Daoy (cell line): ENCODE measurements at places on chromosomes 11 and 22.

DNA sequence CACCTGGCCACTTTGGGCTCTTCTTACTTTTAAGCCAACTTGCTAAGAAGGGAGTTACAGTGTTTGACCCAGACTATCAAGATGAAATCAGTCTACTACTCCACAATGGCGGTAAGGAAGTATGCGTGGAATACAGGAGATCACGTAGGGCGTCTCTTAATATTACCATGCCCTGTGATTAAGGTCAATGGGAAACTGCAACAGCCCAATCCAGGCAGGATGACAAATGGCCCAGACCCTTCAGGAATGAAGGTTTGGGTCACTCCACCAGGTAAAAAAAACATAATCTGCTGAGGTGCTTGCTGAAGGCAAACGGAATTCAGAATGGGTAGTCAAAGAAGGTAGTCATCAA, 1.0 kb upstream of the YPEL4 start:
- no peak for DNase-seq

GRCh38 chr11:27524155-27524554, 17.6 kb upstream of the LIN7C start:
- peak; percentile 57 for DNase-seq

GRCh38 chr22:28992565-28993356, 68.9 kb downstream of the C22orf31 start:
- no peak for DNase-seq

DNA sequence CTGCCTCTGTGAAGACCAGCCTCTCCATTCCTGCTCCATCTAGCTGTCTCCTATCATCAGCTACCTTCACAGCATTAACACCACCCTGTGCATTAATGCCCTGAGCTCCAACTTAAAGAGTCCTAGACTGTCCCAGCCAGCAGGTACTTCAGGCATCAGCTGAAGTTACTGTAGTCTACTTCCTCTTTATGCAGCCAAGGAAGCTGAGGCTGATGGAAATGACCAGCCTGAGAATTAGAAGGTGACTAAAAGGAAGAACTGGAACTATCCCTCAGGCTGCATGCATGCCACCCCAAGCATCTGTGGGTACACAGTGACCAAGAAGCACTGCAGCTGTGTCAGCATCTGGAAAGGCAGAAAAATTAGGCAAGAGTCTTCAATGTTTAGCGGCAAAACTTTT, 28.2 kb downstream of the MS4A10 start:
- DNase-seq: no peak

DNA sequence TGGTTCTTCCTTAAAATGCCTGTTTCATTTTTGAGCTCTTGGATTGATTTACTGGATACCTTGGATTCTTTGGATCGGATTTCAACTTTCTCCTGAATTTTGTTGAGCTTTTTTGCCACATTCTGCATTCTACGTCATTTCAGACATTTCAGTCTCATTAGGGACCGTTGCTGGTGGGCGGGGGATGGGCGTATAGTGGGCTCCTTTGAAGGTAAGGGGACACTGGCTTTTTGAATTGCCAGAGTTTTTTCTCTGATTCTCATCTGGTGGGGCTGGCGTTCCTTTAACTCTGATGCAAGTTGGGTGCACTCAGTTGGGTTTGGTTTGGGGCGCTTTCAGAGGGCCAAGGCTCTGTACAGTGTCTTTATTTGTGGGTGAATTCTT, 216.5 kb downstream of the DYNC2H1 start:
- no peak for DNase-seq

- no peak for DNase-seq
Observed at GRCh38 chr11:66219846-66220565, 48.4 kb upstream of the RAB1B start.

DNA sequence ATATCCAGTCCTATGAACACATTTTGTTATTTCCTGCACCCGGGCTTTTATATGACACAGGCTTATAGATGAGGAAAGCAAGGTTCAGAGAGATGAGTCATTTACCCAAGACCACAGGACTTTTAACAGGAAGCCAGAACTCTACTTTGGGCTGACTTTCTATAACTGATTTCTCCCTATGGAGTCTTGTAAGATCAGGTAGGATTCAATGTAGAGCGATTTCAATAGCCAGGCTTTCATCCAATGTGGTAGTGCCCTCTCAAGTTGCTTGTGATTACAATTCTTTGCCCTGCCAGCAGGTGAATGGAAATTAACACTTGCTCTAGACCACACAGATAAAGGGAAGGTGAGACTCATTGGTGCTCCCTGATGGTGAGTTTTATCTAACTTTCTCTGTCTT, 378.3 kb downstream of the INSC start:
- peak; percentile 63 for DNase-seq

GRCh38 chr22:30920407-30920806, 48.2 kb downstream of the MORC2 start:
- DNase-seq: peak; percentile 71

DNA sequence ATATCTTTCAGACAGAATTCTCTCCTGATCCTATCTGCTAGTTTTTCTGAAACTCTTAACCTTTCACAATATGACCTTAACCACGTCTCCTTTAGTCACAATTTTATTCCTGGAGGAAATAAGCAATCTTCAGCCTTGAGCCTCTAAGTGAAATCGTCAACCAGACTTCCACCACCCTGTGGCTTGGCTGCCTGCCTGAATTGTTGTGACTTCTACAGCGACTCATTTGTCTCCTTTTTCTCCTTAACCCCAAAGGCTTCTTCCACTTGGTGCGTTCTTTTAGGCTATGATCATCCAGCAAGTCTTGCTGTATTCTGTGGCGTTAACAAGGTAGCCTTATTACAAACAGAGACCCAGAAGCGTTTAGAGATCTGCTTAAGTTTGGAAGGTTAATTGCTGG, 535.1 kb upstream of the ARHGAP42 start:
- no peak for DNase-seq

DNA sequence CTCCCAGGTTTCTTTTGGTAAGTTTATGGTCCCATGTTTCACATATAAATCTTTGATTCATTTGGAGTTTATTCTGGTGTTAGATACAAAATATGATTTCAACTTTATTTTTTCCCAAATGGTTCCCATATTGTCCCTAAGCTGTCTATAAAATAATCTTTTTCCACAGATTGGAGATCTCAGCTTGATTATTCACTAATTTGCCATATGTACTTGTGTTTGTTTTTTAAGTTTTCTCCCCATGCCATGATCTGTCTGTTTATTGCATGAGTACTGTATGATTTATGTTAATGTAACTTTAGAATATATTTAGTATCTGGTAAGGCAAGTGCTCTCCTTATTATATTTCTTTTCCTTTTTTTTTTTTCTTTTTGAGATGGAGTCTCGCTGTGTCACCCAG, 19.9 kb upstream of the CLMP start:
- DNase-seq: no peak

- DNase-seq: no peak
Observed at GRCh38 chr11:65121447-65121864, 478 bp downstream of the FAU start.

DNA sequence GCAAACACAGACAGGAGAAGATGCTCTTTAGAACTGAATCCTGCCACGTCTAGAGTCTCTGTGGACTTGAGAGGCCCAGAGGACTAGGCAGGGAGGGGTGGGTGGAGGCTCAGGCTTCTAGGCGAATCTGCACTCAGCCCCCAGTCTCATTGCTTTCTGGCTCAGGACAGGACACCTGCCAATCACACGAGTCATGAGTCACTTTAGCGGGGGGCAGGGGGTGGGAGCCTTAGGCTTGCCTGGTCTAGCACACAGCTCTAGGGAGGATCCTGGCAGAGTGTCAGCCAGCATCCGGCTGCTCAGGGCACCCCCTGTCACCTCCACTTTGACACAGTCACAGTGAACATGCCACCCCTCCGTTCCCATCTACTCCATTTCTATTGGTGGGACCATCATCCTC, 167.7 kb downstream of the CEP164 start:
- DNase-seq: no peak

DNA sequence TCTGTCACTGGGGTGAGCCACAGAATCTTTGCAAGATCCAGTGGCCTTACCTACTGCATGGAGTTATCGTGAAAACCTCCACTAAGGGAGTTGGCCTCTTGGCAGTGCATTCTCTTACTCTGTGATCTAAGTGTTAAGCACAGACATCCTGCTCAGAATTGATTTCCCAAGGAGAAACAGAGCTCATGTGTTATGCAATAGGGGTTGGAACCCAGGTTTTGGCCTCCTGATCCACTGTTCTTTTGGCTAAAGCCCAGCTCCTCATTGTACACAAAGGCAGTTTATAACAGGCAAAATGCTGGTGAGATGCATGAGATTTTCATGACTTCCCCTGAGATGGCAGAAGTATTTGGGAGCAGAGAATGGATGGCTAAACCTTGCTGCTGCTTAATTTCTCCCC, 11.8 kb downstream of the DTX4 start:
- DNase-seq: no peak

DNA sequence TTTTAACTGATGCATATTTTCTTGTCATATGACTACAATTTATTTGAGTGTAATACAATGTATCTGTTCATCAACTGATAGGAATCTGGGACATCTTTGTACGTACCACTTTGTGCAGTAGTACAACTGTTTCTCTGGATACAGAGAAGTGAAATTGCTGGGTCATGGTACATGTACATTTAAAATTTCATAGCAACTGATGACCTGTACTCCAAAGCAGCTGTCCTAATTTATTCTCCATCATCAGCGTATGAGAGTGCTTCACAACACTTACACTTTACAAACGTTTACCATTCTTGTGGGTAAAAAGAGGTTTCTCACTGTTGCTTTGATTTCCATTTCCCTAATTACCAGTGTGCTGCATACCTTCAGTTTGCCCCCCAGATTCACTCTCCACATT, 552.8 kb upstream of the CADM1 start:
- DNase-seq: no peak

- peak; percentile 14 for DNase-seq
Observed at GRCh38 chr11:125950696-125951651, 5.1 kb downstream of the VSIG10L2 start.

GRCh38 chr11:12050470-12051286, 42.3 kb upstream of the DKK3 start:
- DNase-seq: no peak

DNA sequence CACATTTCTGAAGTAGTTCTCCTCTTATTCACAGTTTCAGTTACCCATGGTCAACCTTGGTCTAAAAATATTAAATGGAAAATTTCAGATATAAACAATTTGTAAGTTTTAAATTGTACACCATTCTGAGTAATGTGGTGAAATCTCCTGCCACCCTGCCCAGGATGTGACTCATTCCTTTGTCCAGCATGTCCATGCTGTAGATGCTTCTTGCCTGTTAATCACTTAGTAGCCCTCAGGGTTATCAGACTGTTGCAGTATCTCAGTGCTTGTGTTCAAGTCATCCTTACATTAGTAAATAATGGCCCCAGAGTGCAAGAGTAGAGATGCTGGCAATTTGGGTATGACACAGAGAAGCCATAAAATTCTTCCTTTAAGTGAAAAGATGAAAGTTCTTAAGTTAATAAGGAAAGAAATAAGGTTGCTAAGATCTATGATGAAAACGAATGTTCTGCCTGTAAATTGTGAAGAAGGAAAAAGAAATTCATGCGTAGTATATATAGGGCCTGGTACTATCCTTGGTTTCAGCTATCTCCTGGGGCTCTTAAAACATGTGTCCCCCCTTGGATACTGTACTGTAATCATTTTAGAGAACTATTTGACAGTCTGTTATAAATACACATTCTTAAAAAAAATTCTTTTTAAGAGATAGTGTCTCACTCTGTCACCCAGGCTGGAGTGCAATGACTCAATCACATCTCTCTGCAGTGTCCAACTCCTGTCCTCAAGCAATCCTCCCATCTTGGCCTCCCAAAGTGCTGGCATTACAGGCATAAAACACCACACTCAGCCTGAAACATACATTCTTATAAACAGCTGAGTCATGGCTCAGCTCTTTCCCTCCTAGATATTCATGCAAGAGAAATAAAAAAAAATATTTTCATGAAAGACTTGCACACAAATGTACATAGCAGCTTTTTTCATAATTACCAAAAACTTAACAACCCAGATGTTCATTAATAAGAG, 31.3 kb downstream of the MTNR1B start:
- peak; percentile 39 for DNase-seq

DNA sequence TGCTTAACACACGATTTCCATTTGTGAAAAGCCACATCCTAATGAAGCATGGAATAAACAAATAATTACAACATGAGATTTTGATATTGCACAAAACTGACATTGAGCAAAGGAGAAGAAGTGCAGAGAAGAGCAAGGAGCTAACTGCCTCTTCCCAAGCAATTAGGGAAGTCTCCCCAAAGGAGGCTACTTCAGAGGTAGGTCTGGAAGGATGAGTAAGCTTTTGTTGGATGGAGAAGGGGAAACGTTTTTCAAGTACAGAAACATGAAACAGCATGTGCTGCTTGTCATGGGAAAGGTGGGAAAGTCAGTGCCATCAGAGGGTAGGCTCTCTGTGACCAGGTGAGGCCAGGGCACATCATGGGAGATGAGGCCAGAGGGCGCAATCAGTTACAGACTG, 132.2 kb upstream of the SESN3 start:
- no peak for DNase-seq

DNA sequence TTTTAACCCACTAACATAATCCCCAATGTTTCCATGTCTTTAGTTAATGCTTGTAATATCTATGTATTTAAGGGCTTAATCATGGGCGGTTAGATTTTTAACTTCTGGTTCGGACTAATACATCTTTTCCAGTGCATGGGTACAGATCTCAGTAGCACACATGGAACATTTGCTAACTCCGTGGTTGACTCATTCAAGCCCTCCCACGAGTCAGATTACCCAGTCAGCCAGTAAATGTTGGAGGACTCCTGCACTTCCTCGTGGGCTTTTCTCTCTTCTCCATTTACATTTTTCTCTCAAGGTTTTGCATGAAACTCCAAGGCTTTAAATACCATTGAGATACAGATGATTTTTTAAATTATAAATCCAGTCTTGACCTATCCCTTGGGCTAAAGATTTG, 313.9 kb downstream of the ST3GAL4 start:
- DNase-seq: peak; percentile 45

- DNase-seq: no peak
Observed at GRCh38 chr11:30446520-30446919, 123.6 kb downstream of the ARL14EP start.

GRCh38 chr22:46538814-46539160, 1.4 kb upstream of the CELSR1 start:
- DNase-seq: peak; percentile 80

DNA sequence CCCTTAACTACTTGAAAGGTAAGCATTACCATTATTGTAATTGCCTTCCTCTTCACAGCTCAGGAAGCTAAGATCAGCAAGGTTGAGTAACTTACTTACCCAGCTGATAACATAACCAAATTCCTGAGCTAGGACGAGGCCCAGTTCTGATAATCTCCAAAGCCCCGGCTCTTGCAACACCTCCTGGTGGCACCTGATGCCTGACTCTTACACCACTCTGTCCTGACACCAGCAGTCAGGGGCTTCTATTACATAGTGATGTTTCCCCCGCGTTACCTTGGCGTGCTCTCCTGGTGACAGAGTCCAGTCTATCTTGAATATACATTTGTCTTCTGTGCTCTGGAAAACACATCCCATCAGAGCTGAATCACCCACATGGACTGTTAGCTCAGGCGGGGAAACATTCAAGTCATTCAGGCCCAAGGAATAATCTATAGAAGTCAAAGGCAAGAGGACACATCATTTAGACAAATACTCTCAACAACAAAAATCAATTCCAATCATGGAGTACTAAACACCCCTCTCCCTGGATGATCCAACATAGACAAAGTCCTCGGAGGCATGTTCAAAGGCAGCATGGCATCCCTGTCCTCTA, 12.6 kb downstream of the JAML start:
- no peak for DNase-seq

- DNase-seq: no peak
Observed at GRCh38 chr11:66848671-66849500, 5.6 kb downstream of the RCE1 start.

GRCh38 chr22:30337461-30337778, 10.7 kb upstream of the TBC1D10A start:
- DNase-seq: no peak

GRCh38 chr22:37627545-37627944, 11.9 kb upstream of the SH3BP1 start:
- no peak for DNase-seq
